Activated CD8-positive, alpha-beta T cell treated with anti-CD3 and anti-CD28 coated beads, Interleukin-2, amount 10 ng/mL, durations not matched to agents 7 days and 5 days (primary cell): ENCODE measurements at places on chromosomes 16 and 17.

DNA sequence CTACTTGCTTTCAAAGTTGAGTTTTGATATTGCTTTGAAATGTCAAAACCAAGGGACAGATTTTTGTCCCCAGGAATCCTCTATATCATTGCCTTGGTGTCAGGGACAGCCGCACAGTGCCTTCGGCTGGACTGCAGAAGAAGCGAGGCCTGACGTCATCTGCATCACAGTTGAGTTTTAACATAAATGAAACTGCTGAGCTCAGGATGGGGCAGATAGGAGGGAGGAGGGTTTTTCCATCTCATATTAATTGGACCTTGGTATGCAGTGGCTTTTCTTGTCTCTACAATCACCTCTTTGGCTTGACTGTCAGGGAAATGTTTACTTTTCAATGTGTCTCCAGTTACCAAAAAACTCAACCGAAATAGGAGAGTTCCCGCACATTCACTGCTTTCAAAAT lies 111.3 kb downstream of the AATF start:
- H3K27ac ChIP-seq = no peak overlapping the region
- H3K36me3 ChIP-seq = peaks cover 14% of the 10 kb centered on the region
- no peak for DNase-seq
- no peaks in the 10 kb centered on the region for H3K4me1 ChIP-seq
- H3K4me3 ChIP-seq = no peak overlapping the region

DNA sequence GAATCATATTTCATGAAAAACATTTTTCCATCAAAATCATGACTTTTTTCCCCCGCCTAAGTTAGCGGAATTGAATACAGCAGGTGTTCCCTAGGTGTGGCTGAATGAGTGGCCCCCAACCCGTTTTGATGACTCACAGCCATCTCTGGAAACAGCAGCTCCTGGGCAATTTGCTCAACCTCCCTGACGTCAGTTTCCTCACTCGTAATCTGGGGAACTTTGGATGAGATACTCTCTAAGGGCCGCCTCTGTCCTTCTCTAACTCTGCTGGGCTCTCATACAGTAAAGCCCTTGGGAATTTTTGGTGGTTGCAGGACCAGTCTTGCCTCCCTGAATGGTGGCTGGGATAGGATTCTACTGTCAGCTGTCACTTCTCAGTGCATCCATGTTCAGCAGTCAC lies 11.6 kb upstream of the NTN1 start:
- H3K4me3 ChIP-seq = no peak overlapping the region
- no peaks in the 10 kb centered on the region for H3K4me1 ChIP-seq
- no peak overlapping the region for H3K27ac ChIP-seq
- H3K36me3 ChIP-seq = peaks cover 2% of the 10 kb centered on the region
- DNase-seq = no peak

DNA sequence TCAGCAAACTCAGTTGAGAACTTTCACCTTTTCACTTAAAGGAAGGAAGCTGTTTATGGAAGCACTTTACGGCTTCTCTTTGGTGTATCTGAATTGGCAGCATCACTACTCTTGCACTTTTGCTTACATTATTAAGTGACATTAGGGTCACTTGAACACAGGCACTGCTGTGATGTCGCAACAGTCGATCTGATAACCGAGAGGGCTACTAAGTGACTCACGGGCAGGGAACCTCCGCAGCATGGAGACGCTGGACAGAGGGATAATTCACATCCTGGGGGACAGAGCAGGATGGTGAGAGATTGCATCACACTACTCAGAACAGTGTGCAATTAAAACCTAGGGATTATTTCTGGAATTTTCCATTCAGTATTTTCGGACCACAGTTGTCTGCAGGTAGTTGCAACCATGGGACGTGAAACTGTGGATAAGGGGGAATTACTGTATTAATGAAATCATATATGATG lies 56.5 kb downstream of the DNAH2 start:
- H3K4me1 ChIP-seq = no peaks in the 10 kb centered on the region
- H3K36me3 ChIP-seq = no peaks in the 10 kb centered on the region
- H3K27ac ChIP-seq = no peak overlapping the region
- DNase-seq = no peak
- H3K27me3 ChIP-seq = peaks cover 5% of the 10 kb centered on the region

DNA sequence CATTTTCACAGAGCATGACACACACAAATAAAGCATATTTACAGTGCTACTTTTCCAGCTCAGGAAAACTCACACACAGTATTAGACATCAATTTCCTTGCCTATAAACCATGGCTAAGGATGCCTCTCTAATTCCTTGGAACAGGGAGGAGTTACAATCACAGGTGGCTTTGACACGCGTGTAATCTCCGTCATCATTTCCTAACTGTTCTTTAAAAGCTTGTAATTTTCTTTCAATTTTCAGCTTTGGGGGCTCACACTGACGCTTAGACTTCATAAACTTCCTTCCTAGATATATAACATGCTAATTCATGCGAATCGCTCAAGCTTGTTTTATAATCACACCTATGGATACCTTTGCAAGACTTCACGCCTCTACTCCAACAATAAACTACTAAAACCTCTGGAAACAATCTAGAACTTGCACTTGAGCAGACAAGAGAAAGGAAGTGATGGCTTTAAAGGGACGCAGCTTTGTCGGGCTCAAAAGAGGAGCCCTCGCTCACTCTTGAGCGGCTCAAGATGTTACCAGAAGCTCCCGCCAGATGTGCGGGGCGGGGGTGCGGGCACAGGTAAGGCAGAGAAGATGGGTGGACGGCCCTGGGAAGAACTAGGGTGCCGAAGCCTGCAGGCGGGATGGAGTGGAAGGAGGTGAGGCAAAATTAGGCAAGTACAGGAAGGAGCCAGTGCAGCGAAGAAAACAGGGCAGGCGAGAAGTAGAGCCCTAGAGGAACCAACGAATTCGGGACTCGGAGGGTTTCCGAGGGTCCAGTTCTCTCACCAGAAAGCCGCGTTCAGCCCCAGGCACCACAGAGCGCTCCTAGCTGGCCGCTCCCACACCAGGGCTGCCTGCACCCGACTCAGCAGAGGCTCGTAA lies 631 bp downstream of the RETREG3 start:
- H3K27ac ChIP-seq = peak overlapping the region; percentile 97
- DNase-seq = peak; percentile 44
- H3K36me3 ChIP-seq = peaks cover 31% of the 10 kb centered on the region
- H3K27me3 ChIP-seq = no peaks in the 10 kb centered on the region
- H3K4me1 ChIP-seq = peaks cover 46% of the 10 kb centered on the region

GRCh38 chr16:6247775-6248174 lies 1084.9 kb upstream of the RBFOX1 start:
- no peak for DNase-seq
- no peaks in the 10 kb centered on the region for H3K4me1 ChIP-seq
- H3K36me3 ChIP-seq = no peaks in the 10 kb centered on the region
- H3K4me3 ChIP-seq = no peak overlapping the region
- H3K27ac ChIP-seq = no peak overlapping the region

DNA sequence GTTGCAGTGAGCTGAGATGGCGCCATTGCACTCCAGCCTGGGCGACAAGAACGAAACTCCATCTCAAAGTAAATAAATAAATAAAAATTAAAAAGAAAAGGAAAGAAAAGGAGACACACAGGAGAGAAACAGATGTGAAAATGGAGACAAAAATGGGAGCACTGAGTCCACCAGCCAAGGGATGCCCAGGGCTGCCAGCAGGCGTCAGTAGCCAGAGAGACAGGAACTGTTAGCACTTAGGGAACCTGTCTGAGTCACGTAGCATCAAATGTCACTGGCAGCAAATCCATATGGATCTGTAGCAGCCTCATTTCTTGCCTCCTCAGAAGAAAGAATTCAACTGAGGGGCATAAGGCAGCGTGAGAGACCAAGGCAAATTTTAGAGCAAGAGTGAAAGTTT lies 79.7 kb downstream of the CYLD start:
- H3K4me3 ChIP-seq = no peak overlapping the region
- no peaks in the 10 kb centered on the region for H3K36me3 ChIP-seq
- H3K27me3 ChIP-seq = peaks cover 10% of the 10 kb centered on the region
- DNase-seq = no peak
- no peak overlapping the region for H3K27ac ChIP-seq

- no peak for DNase-seq
- no peaks in the 10 kb centered on the region for H3K4me1 ChIP-seq
- no peaks in the 10 kb centered on the region for H3K36me3 ChIP-seq
These were observed 188.1 kb upstream of the XYLT1 start for GRCh38 chr16:17658881-17659280.

GRCh38 chr17:37318931-37319594 lies 56.7 kb upstream of the C17orf78 start:
- H3K27me3 ChIP-seq = no peaks in the 10 kb centered on the region
- no peak overlapping the region for H3K27ac ChIP-seq
- peaks cover 31% of the 10 kb centered on the region for H3K36me3 ChIP-seq

GRCh38 chr17:79800325-79801155 lies 3.7 kb upstream of the CBX8 start:
- peaks cover 11% of the 10 kb centered on the region for H3K36me3 ChIP-seq
- peak overlapping the region; percentile 32 for H3K4me3 ChIP-seq
- peaks cover 60% of the 10 kb centered on the region for H3K4me1 ChIP-seq
- peak; percentile 63 for DNase-seq
